Activated CD4-positive, alpha-beta T cell treated with anti-CD3 and anti-CD28 coated beads, Interleukin-2, amount 50 U/mL, for 1 hour (primary cell): ENCODE measurements at places on chromosomes 7 and 10.

DNA sequence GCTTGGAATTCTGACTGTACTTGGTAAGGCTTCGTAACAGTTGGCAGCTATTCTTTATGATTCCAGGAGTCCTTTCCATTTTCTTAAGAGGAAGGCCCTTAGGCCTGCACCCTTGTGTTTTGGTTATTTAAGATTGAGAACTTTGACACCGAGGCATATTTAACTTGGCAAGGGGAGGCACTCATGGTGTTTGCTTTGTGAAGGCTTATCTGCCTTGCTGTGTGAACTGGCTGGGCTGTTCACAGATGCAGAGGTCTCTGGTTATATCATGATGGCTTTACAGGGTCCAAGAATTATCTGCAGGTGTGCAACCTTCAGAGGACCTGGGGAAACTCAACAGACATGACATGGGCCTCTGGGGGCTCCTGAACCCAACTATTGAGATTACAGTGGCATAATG lies 833 bp upstream of the PNLIPRP1 start:
- no peak for DNase-seq

DNA sequence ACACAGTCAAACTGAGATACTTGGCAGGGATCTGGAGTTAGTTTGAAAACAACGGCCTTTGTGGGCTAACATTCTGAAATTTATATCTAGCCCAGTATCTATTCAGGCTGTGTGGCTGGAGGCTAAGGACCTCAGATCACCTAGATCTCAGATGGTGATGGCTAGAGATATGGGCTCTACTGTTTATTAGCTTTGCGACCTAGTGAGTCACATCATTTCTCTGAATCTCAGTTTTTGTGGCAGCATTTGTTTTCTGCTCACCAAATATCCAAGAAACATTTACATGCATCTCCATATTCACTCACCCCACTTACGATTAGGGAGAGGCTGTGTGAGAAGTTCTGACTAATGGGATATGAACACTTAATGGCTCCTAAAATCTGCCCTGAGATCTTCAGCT lies 503.9 kb downstream of the KIF20B start:
- no peak for DNase-seq

- DNase-seq, result no peak
Measured at GRCh38 chr7:77538281-77539212, 1.5 kb downstream of the PTPN12 start.

- no peak for DNase-seq
Measured at GRCh38 chr10:37489658-37490003, 364.2 kb downstream of the ANKRD30A start.

DNA sequence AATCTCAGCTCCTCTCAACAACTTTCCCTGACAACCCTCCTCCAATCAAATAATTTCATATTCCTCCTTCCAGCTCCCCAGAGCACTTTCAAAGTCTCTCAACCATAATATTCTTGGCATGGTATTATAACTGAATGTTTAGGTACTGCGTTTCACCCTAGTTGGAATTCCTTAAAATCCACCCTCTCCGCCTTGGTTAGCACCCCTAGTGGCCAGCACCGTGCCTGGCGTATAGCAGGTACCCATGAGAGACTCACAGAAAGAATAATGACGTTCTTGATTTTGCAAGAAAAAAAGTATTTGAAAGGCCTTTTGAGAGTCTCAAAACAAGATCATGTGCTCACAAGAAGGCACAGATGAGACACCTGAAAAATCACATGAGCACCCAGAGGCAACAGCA lies 50.9 kb downstream of the GLI3 start:
- DNase-seq, result no peak

DNA sequence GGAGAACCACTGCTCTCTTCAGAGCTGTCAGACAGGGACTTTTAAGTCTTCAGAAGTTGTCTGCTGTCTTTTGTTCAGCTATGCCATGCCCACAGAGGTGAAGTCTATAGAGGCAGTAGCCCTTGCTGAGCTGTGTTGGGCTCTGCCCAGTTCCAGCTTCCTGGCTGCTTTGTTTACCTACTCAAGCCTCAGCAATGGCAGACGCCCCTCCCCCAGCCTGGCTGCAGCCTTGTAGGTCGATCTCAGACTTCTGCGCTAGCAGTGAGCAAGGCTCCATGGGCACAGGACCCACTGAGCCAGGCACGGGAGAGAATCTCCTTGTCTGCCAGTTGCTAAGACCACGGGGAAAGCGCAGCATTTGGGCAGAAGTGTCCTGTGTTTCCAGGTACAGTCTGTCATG lies 12.1 kb upstream of the CPA2 start:
- no peak for DNase-seq

DNA sequence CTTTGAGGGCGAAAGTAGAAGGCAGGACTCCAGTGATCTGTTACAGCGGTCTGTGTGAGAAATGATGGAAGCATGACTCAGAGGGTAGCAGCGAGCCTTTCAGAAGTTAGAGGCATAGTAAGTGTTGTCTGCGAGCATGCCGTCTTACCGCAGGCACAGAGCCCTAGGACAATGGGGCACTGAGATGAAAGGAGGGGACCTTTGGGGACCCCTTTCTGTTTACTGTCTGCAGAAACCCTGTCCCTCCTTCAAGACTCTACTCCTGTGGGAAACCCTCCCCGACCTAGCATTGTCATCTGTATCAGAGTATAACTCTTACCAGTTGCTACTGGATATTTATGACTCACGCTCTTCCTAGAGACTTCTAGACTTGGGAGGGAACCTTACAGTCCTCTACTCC lies 87.2 kb upstream of the AGK start:
- no peak for DNase-seq

DNA sequence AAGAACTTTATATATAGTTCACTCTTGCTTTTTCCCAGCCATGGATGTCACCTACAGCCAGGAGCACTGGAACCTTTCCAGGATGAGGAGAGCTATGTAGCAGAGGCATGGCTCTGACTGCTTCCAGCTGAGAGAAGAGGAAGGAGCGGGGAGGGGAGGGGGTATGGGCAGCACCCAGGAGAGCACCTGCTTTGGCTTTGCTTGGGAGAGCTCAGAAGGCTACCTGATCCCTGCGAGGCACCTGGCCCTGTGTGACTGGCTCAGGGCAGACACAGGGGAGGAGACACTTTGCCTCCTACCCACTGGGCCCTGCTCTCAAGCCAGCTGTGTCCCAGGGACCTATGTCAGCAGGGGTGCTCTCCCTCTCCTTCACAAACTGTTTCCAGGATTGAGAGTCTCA lies 67.1 kb downstream of the HK1 start:
- DNase-seq, result no peak

DNA sequence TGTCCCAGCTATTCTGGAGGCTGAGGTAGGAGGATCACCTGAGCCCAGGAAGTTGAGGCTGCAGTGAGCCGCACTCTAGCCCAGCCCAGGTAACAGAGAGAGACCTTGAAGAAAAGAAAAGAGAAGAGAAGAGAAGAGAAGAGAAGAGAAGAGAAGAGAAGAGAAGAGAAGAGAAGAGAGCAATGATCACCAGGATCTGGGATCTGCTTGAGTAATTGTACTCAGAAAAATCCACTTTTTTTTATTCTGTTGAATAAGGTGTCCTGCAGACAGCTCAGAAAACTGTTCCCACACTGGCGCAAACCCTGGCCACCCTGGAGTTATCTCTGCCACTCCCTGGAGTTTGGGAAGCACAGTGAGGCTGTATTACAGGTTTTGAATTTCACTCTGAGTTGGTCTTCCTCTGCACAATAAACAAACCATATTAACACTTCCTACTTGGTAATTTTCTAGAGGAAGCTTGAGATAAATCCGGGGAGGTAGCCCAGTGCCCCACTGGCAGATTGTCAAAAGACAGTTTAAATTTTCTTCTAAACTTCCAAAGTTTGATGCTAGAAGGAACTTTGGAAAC lies 9.6 kb upstream of the OAT start:
- no peak for DNase-seq

DNA sequence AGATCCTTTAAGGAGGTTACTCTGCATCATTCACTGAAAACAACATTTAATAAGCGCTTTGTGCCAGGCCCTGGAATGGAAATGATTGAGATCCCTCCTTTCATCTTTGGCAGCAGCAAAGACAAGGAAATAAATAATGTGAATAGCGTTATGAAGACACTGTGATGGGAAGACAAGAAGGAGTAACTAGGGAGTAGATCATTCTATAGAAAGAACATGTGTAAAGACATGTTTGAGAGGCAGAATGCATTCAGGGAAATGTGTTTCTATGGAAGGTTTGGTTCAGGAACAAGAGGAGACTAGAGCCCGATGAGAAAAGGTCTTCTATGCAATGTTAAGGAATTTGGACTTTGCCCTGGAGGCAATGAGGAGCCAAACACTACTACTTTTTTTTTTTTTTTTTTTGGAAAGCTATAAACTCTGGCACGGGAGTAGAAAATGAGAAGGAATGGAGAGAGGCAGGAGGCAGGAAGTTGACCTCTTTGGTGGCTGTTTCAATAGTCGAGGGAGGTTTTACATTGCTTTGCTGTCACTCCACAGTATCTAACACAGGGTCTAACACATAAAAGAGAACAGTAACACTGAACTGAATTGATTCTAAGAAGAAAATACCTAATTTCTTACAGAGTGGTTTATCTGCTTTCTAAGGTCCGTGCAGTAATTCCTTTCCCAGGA lies 44.9 kb downstream of the SMURF1 start:
- no peak for DNase-seq

DNA sequence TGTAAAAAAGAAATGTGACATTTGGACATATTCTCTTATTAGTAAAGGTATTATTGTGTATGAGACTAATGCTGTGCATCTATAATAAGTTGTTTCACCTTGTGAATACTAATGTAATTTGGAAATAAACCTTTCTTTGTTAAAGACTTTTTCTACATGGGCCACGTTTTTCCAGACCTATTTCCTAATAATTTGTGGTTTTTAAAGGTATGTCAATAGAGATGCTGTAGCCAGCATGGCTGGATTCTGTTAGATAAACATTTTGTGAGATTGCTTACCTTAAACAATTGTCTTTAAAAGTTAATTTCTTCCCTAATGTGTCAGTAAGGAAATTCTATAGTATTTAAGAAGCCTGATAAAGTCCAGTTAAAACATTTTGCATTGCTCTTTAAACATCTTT lies 56.0 kb downstream of the KAT6B start:
- no peak for DNase-seq

- DNase-seq, result no peak
Measured at GRCh38 chr7:92778972-92779371, 57.4 kb downstream of the CDK6 start.

DNA sequence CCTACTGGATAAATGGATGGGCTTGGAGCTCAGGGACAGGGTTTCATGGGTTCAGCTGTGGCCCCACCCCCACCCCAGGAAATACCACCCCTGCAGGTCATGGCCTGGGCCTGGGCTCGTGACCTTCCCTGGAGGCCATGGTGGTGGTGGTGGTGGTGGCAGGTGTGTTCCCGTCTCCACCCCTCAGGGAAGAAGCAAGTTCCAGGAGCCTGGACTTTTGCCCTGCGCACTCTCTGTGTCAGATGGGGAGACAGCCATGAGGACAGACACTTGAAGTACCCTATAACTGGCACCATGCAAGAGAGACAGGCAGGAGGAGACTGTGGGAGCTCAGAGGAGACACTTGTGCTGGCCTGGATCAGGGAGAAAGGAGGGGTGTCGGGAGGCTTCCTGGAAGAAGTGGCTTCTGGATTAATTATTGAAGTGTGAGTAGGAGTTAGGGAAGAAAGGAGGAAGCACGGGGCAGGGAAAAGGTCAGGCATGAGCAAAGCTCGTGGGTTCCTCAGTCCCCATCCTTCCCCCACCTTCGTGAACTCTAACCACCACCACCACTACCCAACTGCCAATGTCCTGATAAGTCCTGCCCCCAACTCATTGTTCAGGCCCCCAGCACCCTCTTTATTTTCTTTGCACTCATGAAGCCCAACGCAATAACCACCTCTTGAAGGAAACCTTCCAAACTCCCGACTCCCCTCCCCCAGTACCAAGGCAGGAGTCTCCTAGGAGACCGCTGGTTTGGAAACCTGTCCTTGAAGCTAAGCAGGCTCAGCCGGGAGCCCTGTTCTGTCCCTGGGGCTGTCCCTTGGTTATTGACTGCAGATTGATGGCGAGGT lies 8.9 kb downstream of the SH2B2 start:
- DNase-seq, result no peak

DNA sequence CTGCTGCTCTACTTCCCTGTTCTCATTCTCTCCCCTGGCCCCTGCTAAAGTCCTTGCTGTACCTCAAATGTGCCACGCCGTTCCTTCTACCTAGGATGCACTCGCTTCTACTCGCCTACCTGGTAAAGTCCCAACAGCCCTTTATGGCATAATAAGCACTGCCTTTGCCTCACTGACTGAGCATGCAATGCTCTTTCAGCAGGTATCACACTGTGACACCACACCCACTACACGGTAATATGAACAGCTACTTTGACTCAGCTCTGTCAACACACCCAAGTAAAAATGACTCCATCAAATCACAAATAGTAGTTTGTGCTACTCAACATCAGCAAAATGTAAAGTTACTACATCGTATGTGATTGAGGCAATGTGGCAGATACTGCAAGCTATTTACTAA lies 37.6 kb downstream of the FAM204A start:
- DNase-seq, result no peak

GRCh38 chr7:41730668-41731067 lies 27.8 kb upstream of the INHBA start:
- DNase-seq, result no peak

GRCh38 chr10:24727786-24728185 lies 4.1 kb upstream of the ARHGAP21 start:
- no peak for DNase-seq

DNA sequence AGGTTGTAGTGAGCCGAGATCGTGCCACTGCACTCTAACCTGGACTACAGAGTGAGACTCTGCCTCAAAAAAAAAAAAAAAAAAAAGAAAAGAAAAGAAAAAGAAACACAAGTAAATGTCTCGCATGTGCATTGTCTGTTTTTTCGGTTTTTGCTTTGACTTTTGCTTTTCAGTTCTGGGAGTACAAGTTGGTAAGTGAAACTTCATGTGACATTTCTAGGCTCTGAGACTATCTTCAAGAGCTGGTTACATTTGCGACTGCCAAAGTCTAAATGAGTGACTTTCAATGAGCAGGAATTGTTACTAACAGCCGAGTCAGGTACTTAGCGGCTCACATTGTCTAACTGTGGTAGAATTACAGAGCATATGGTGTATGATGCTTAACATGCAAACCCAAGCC lies 107.0 kb upstream of the CELF2 start:
- DNase-seq, result no peak

DNA sequence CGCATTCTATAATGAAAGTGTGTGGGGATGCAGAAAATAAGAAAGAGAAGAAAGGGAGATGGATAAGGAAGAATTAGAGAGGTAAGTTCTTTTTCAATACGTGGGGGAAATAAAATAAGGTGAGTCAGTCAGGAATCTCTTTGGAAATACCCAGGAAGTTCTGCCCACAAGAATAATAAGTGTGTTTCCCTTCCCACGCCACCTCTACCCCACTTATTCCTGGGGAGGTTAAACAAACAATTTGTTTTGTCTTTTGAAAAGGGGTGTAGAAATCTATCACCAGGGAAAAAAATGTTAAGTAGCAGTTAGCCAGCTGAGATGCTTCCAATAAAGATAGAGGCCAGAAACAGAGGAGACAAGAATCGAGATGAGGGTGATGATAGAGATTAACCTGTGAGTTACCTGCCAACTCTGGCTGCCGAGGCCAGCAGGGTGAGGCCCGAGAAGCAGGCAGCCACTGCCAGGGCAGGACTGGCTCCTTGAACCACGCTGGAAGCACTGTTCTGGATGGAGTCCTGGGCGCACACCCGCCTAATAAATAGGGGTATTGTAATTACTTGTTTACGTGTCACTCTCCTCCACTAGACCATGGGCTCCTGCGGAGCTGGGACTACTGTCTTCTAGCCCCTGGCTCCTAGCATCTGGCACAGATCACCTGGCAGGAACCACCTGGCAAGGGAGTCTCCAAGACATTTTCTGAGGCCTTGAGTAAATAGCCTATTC lies 191.3 kb downstream of the FGFR2 start:
- DNase-seq, result no peak
